ENCODE measurements at places on chromosomes 6 and 20.
A peak's percentile ranks its signal among the peaks of the same experiment; 100 is the strongest.

- no peak for DNase-seq
These were observed 9.5 kb upstream of the IGF2R start for GRCh38 chr6:159959165-159959975.

- peak; percentile 95 for DNase-seq
These were observed 91.6 kb upstream of the RIPOR2 start for GRCh38 chr6:25027221-25027916.

- no peak for DNase-seq
These were observed 60.7 kb upstream of the ADGRG6 start for GRCh38 chr6:142241061-142241460.

- no peak for DNase-seq
These were observed 405 bp downstream of the RALGAPA2 start for GRCh38 chr20:20712004-20712473.

DNA sequence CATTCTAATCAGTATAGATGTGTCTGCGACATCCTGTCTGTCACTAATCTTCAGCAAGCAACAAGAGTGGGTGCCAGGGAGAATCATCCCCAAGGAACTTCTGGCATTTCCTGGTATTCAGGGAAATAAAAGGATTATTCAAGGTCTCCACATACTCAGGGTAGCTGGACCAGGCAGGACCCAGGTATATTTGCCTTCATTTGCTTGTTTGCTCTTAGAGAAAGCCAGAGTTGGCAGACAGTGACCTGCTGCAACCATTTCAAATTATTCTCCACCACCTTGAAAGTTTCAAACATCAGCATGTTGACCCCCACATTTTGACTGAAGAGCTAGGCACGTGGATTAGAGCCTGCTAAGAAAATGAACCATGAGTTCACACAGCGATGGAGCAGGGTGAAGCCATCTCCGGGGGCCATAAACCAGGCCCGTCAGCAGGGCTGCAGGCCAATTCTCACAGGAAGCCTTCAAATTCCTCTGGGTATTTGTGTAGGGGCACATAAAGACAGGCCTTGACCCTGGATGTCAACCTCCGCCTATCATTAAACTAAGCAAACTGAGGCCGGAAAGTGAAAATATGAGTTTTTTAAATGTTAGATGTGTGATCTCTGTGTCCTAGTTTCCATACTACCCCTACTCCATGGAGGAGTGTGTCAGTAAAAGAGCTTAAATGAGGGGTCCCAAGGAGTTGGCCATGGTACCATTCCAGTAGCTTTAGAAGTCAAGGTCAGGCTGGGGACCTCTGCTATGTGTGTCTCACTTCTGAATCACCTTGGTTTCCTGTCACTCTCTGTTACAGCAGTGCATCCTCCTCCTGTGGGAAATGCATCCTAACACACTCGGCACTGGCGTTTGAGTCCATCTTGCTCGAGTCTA, 32.9 kb downstream of the TRAM2 start:
- no peak for DNase-seq

DNA sequence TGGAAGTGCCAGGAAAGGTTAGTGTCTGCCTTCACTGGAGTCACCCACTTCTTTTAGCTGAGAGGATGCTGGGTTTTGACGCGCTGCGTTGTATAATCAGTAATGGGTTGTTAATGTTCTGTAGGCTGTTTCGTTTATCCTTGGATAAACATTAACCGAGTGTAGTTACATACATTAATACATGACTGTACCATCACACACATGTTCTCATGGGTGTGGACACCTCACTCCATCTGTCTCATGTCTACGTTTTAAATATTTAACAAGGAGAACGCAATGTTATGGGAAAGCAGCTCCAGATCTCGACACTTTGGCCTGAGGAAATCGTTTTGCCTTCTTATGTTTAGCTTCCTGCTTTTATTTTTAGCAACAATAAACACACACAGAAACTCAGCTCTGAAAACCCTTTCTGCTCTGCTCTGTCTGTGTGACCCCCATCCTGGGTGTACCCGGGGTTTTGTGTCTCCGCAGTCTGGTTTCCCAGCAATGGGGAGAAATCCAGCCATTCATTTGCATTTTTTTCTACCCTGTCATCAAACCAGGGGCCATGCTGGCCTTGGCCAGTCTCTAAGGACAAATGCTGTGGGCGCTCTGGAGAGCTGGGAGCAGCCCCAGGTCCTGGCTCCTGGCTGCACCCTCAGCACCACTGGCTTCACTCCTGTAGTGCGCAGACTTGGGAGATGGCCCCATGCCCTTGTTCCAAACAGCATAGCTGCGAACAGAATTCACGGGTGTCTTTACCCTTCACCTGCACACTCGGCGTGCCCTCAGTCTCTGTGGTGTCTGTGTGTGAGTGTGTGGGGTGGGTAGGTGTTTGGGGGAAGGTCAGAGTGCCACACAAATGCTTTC, 110.8 kb downstream of the ERMARD start:
- no peak for DNase-seq

Data from T-helper 2 cell (primary cell).